ENCODE measurements at places on chromosomes 13 and 19. TPM values are rescaled to one million over a fixed set of nuclear protein-coding genes. Genes with fewer than 3 reads are reported as not detected.

GRCh38 chr19:372306-372890, 27.8 kb upstream of the MIER2 start:
- peaks cover 4% of the 10 kb centered on the region for H3K36me3 ChIP-seq
- no peak overlapping the region for H3K4me3 ChIP-seq
- DNase-seq = no peak
- no peaks in the 10 kb centered on the region for H3K27me3 ChIP-seq

- H3K36me3 ChIP-seq = no peaks in the 10 kb centered on the region
- H3K4me1 ChIP-seq = no peaks in the 10 kb centered on the region
- no peak overlapping the region for H3K27ac ChIP-seq
- DNase-seq = no peak
Observed at GRCh38 chr13:46909042-46909441, 12.2 kb upstream of the HTR2A start.

- H3K4me1 ChIP-seq = no peaks in the 10 kb centered on the region
- no peaks in the 10 kb centered on the region for H3K27me3 ChIP-seq
- no peak overlapping the region for H3K27ac ChIP-seq
- no peaks in the 10 kb centered on the region for H3K36me3 ChIP-seq
- DNase-seq = no peak
Observed at GRCh38 chr13:102310691-102311418, 91.0 kb downstream of the FGF14 start.

DNA sequence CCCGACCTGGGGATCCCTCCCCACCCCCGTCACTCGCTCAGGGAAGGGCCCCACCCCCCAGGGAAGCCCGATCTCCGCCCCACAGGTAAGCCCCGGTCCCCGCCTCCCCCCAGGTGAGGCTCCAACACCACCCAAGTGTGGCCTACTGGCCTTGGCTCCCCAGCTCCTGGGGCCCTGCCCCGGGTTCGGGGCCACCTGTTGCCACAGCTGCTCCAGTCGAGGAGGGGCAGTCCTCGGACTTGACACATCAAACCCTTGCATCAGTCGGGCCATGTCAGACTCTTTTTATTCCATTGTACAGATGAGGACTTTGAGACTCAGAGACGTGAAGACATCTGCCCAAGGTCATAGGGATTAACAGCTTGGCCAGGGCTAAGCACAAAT, 512 bp downstream of the CC2D1A start:
- no peak for DNase-seq
- H3K4me1 ChIP-seq = no peaks in the 10 kb centered on the region
- H3K27me3 ChIP-seq = no peaks in the 10 kb centered on the region
- no peak overlapping the region for H3K27ac ChIP-seq
- H3K4me3 ChIP-seq = peak overlapping the region; percentile 86

- no peak overlapping the region for H3K4me3 ChIP-seq
- DNase-seq = peak; percentile 28
- H3K27ac ChIP-seq = no peak overlapping the region
- H3K36me3 ChIP-seq = no peaks in the 10 kb centered on the region
Observed at GRCh38 chr13:113403255-113404104, 39.5 kb upstream of the GRTP1 start.

DNA sequence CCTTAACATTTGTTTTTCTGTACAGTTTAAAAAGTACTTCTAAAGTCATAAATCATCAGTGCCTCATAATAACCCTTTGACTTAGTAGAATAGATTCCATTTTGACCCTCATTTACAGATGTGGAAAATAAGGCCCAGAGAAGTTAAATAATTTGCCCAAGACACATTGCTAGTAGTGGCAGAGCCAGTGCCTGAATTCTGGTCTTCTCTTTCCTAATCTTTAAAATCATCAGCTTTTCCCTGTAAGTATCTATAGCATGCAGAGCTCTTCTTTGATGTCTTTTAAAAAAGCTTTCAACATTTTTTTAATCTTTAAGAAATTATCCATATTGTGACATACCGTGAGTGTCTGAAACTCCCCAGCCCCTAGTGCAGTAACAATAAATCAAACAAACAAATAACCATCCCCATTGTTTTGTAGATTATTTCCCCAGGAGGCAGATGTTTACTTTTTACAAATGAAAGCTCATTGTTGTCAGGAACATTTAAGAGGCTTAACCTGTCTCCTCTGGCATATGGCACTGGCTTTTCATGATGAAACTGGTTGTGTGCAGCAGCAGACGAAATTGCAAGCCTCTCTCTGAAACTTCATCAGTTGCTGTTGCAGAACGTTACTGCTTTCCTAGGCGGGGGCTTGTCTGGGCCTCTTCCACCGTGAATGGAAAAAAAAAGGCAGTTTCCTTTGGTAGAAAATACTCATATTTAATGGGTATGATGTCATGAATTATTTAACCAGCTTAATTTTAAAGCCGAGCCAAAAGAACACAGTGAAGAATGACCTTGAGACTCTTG, 31.7 kb upstream of the PCDH8 start:
- H3K4me1 ChIP-seq = peaks cover 12% of the 10 kb centered on the region
- peaks cover 10% of the 10 kb centered on the region for H3K27me3 ChIP-seq
- H3K36me3 ChIP-seq = peaks cover 23% of the 10 kb centered on the region
- DNase-seq = peak; percentile 56
- peak overlapping the region; percentile 21 for H3K4me3 ChIP-seq
- no peak overlapping the region for H3K27ac ChIP-seq

GRCh38 chr13:43240278-43240677, 216.9 kb downstream of the DNAJC15 start:
- no peak overlapping the region for H3K27ac ChIP-seq
- H3K4me1 ChIP-seq = no peaks in the 10 kb centered on the region
- H3K4me3 ChIP-seq = no peak overlapping the region
- no peaks in the 10 kb centered on the region for H3K27me3 ChIP-seq
- no peaks in the 10 kb centered on the region for H3K36me3 ChIP-seq

DNA sequence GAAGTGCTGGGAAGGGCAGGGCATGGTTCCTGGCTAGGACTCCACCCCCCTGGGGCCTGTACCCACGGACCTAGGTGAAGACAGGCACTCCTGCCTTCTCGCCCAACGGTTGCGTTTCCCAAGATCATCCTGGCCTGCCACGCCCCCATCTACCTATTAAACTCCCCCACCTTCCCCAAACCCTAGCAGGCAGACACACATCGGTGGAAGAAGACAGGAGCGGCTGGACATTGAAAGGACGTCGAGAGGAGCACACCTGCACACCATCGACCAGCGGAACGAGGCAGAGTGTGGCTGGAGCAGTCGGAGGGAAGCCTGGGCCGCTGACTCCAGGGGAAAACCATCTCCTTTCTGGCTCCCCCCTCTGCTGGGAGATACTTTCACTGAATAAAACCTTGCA, 45.6 kb upstream of the ALOX5AP start:
- DNase-seq = no peak
- no peak overlapping the region for H3K27ac ChIP-seq
- H3K36me3 ChIP-seq = no peaks in the 10 kb centered on the region
- no peaks in the 10 kb centered on the region for H3K4me1 ChIP-seq
- no peak overlapping the region for H3K4me3 ChIP-seq

Gene OR7G2
- not detected for total RNA-seq

Gene NLRP7
- total RNA-seq = 1.1 TPM

All from H9 (cell line).